ENCODE measurements at places on chromosomes 3 and 15. TPM values are rescaled to one million over a fixed set of nuclear protein-coding genes. Genes with fewer than 3 reads are reported as not detected.

Gene GPR149
- total RNA-seq, result not detected

Gene CHRFAM7A
- 17.5 TPM for total RNA-seq

Gene BMF
- total RNA-seq, result 3.7 TPM

Gene LRRC3B
- total RNA-seq, result not detected

Gene SPG11
- total RNA-seq, result 37.2 TPM
